ENCODE measurements at places on chromosomes 3 and 15. TPM values are rescaled to one million over a fixed set of nuclear protein-coding genes. Genes with fewer than 3 reads are reported as not detected.

- peaks cover 8% of the 10 kb centered on the region for H3K4me1 ChIP-seq
- no peak overlapping the region for H3K4me3 ChIP-seq
- no peak for DNase-seq
- H3K27me3 ChIP-seq = no peaks in the 10 kb centered on the region
Observed at GRCh38 chr3:33167716-33168336, 50.8 kb downstream of the SUSD5 start.

DNA sequence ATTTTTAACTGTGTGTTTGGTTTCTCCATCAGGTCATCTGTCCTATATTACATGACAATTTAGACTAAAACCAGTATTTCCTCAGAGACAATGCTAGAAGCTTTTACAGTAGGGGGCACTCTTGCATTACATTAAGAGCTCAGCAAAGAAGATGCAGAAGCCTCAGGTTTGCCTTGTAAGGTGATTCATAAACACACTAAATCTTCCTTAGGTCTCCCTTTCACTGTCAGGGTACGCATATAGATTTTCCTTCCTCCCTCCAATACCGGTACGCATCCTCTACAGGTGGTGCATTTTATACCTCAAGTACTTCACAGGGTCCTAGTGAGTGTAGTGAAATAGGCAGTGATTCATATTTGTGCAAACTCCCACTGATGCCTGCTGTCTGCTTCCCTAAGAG is 46.5 kb downstream of the CD86 start:
- H3K27ac ChIP-seq = no peak overlapping the region
- no peaks in the 10 kb centered on the region for H3K36me3 ChIP-seq
- H3K27me3 ChIP-seq = no peaks in the 10 kb centered on the region
- H3K4me3 ChIP-seq = no peak overlapping the region
- no peak for DNase-seq

CHST2 gene
- total RNA-seq = 10.8 TPM

- H3K4me1 ChIP-seq = peaks cover 19% of the 10 kb centered on the region
- H3K4me3 ChIP-seq = no peak overlapping the region
- peaks cover 6% of the 10 kb centered on the region for H3K36me3 ChIP-seq
- no peak overlapping the region for H3K27ac ChIP-seq
- no peak for DNase-seq
- peaks cover 94% of the 10 kb centered on the region for H3K27me3 ChIP-seq
Observed at GRCh38 chr15:69573815-69574475, 121.3 kb downstream of the RPLP1 start.

RYR3 gene
- total RNA-seq = 0.07 TPM

GRCh38 chr15:99010768-99011167 is 3.2 kb upstream of the PGPEP1L start:
- H3K4me3 ChIP-seq = no peak overlapping the region
- no peak for DNase-seq
- no peak overlapping the region for H3K27ac ChIP-seq
- peaks cover 12% of the 10 kb centered on the region for H3K27me3 ChIP-seq

RTP3 gene
- not detected for total RNA-seq

- H3K4me3 ChIP-seq = no peak overlapping the region
- peaks cover 6% of the 10 kb centered on the region for H3K4me1 ChIP-seq
- no peaks in the 10 kb centered on the region for H3K27me3 ChIP-seq
- H3K27ac ChIP-seq = peak overlapping the region; percentile 33
- no peak for DNase-seq
Observed at GRCh38 chr3:76733073-76733759, 306.7 kb upstream of the ROBO2 start.

DNA sequence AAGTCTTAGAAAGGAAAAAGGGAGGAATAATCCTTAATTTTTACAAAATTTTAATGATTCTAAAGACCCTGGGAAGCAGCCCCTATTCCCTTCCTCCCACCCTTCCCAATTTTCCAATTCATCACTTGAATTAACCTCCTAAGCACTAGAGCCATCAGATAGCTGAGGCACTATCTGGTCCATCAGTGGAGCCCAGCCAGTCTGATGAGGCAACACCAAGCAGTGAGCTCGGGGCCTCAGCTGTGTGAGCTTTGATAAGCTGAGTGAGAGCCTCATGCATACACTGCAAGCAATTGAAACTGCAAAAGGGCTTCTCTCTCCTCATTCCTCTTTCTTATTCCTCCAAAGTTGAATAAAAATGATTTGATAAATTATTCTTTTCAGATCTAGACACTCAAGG is 31.9 kb downstream of the TUSC7 start:
- H3K36me3 ChIP-seq = no peaks in the 10 kb centered on the region
- no peak overlapping the region for H3K4me3 ChIP-seq
- no peaks in the 10 kb centered on the region for H3K27me3 ChIP-seq
- no peak for DNase-seq
- peaks cover 1% of the 10 kb centered on the region for H3K4me1 ChIP-seq

CYP8B1 gene
- total RNA-seq = not detected

Data from progenitor cell of endocrine pancreas (in vitro differentiated cells).